ENCODE measurements at places on chromosomes 2 and 18.

- no peak for DNase-seq
Measured at GRCh38 chr2:24403168-24403831, 43.0 kb upstream of the ITSN2 start.

DNA sequence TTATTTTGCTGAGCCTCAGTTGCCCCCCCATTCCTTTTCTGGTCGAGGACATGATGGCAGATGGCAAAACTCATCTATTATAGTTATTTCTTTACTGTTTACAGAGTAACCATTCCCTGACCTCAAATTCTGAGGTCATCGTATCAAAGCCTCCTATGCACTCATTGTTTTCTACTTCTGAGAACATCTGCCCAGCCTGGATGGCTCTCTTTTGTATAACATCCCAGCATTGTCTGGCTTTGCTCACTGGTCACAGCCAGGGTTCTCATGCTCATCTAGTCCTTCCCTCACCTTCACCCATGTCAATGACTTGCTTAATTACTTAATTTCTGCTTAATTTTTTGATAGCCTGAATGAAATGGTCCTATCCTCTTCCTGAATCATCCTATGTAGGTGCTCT, 472.1 kb downstream of the PARD3B start:
- no peak for DNase-seq

DNA sequence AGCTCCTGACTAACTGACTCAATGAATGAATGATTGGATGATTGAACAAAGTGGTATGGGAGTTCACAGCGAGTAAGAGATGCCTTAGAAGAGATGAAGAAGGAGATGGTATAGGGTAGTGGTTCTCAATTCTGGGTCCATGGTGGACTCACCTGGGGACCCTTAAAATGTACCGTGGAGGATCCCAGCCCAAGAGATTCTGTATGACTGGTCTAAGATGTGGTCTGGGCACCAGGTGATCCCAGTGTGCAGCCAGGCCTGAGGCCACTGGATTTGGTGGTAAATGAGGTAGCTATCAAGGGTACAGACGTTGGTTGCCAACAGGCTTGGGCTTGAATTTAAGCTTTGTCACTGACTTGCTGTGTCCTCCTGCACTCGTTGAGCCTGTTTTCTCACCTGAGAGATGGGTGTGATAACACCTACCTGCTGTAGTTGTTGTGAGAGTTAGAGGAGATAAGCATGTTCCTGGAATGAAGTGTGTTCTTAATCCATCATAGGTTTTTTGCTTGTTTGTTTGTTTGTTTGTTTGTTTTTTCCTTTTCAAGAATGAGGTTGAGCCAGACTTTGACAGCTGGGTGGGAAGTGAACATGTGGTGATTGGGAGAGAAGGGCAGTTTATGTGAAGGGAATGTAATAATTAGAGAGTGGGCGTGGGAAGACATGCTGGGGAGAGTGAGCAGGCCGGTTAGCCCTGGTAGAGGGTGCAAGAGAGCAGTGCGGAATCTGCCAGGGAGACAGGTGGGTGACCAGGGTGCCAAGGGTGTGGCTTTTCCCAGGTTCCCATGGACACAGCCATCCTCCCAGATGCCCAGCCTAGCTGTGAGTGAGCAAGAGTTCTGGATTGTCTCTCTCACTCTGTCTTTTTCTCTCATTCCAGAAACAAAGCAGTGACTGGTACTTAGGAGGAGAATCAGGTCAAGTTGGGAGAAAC, 31.4 kb upstream of the IL1B start:
- DNase-seq, result no peak

DNA sequence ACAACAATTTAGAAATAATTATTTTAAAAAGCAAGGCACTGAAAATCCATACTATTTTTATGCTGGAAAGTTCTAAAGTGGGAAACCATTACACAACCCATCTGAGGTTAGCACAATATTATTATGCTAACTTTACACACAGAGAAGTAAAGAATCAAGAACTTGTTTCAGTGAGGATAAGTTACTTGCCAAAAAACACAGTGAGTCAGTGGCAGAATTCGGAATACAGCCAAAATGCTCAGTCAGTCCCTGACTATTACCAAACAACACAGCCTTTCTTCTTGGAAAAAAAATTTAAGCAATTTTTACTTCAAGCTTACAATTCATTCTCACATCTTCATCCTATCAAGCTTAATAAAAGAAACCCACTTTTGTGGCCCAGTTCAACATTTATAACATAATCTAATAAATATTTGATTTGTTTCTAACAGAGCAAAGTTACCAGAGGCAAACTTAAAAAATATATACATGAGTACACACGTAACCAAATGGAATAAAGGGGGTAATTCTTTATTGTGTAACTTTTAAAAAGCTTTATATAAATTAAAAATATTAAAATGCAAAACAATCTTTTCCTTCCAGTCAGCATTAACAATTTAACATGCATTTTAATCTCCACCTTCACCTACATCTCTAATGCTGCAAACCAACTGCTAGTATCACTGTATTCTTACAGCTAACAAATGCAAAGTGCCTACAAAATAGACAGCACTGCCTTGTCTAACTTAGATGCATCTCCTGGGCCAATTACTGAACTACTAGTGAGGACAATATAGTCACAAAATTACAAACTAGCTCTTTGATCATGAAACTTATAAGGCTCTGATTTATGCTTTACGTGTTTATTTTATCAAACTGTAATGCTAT, 55.2 kb downstream of the CCDC88A start:
- no peak for DNase-seq

DNA sequence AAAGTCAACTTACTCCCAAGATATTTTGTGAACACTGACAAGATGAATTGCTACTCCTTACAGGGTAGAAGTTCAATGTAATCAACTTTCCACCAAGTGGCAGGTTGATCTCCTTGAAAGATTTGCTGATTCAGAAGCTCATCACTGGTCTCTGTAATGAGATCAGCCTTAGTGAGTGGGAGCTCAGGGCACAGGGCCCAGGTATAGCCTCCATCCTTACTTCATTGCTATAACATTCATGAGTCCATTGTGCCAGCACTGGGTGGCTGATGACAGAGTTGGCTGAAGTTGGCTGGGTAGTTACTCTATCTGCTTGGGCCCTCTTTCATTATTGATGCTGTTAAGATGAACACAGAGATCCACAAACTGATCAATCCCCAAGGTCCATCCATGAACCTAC, 379.0 kb downstream of the IRS1 start:
- no peak for DNase-seq

DNA sequence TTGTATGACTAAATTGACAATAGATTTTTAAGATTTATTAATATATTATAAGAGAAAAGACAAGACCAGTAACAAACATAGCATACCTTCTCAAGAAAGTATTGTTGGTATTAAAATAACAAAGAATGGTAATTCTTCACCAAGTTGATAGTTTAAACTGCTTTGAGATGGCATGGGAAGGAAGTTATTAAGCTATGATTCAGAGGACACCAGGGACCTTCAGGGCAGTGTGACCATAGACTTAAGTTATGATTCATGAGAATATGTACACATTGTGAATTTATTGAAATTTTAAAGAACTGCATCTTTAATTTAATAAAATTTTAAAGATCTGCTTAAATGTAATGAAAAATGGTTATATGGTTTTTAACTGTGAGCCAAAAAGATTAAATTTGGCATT, 205.7 kb downstream of the DSEL start:
- DNase-seq, result no peak

- no peak for DNase-seq
Measured at GRCh38 chr18:55795101-55795669, 207.2 kb upstream of the TCF4 start.

DNA sequence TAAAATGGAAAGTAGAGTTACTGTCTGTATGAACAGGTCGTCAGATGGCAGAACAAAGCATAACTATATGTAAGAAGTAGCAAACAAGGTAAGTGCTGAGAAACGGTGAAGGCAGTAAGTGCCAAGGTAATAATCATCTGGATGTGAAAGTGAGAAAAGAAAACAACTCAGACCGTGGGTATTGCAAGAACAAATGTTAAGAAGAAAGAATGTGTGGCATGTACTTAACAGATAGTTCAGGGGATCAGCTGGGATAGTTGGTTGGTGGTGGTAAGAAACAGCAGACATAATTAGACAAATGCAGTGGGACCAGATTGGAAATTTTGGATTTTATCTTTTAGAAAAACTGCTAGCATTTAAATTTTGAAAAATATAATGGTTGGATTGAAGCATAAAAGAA, 375.8 kb upstream of the NXPH2 start:
- DNase-seq, result no peak

GRCh38 chr18:62744076-62744968, 29.0 kb downstream of the PHLPP1 start:
- DNase-seq, result no peak

DNA sequence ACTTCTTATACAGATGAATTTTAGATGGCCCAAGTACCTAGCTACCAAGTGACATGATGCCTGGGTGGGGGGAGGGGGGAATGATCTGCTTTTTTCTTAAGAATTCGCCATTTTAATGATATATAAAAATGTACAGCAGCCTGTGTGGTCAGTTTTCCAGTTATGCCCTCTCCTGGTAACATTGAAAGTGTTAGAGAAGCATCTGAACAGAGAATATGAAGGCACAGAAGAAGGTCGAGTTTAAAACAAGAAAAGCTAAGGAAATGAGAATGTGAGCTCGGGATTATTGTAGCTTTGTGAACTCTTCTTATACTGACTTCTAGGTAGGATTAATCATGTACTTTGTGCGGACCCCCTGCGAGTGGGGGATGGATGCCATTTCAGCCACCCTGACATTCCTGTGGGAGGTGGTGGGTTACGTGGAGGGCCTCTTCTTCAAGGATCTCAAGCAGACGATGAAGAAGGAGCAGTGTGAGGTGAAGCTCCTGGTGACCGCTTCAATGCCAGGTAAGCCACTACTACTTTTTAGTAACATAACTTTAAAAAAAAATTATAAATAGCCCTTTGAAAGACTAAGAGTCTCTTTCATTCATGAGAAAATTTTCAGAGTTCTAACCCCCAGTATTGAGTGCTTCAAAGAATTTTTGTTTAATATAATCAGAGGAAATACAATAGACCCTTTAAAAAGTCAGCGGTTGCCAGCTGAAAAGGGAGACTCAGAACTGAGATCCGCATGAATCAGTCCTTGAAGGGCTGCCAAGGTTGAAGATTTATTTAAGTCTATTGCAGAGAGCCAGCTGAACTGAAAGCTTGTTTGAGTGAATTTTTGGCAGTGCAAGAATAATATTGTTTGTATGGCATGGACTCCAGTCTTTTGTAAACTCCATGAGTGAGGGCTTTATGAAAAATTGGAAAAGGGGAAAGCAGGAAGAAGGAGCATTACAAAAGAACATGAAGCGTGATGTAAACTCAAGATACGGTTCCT, 68.6 kb upstream of the RPE start:
- DNase-seq, result no peak

DNA sequence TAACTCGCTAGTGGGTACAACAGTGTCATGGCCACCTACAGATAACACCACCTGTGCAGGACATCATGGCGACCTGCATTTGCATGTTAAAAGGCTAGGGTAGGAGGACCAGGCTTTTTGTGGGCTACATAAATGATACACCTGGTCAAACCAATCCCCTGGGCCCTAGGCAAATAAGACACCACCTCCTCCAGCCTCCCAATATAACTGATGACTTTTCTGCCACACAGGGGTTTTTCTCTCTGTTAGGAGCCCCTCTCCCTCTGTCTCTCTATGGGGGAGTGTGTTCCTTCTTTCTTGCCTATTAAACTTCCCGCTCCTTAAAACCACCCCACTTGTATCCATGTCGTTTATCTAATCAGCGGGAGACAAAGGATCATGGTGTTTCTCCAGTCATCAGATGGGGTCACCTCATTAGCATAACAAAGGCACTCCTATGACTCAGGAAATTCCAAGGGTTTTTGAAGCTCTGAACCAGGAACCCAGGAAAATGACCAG, 10.8 kb upstream of the BUB1 start:
- DNase-seq, result no peak

DNA sequence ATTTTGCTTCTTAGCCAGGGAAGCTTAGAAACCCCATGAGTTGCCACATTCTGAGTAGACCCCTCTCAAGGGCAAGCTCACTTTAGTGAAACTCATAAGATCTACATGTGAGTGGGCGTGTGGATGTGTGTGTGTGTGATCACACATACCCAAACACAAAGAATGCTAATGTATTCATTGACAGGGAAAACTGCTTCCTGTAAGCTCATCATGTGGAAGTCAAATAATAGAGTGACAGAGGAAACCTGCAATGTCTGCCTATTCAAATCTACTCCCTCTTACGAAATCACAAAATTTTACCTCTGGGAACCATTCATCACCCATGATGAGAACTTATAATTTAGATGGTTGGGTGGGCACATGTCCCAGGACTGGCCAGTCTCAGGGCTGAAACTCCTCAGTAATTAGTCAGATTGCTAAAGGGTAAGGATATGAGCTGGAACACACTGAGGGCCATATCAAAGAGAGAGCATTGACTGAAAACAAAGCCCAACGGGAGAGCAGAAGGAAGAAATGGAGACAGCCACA, 94.5 kb upstream of the CCDC150 start:
- DNase-seq, result no peak

GRCh38 chr2:193845604-193846003, 1650.9 kb upstream of the TMEFF2 start:
- DNase-seq, result no peak

DNA sequence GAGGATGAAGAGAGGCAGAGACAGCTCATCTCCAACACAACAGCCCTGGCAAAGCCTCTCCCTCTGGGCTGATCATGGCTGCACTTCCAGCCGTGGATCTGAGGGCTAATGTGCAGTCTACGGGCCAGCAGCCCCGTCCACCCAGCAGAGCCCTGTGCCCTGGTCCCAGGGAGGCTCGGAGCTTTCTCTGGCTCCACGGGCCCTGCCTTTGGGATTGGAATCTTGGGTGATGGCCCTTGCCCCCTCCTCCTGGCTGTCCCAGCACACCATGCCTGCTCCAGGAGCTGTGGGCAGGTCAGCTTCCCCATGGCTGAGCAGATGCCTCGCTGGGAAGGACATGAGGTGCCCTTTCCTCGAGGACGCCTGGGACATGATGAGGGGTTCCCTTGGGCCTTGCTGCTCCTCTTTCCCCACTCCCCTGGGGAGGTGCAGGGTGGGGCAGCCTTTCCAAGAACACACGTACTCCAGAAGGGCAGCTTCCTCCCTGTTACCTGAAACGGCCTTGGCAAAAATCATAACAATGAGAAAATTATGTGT, 66.9 kb downstream of the C18orf63 start:
- no peak for DNase-seq

DNA sequence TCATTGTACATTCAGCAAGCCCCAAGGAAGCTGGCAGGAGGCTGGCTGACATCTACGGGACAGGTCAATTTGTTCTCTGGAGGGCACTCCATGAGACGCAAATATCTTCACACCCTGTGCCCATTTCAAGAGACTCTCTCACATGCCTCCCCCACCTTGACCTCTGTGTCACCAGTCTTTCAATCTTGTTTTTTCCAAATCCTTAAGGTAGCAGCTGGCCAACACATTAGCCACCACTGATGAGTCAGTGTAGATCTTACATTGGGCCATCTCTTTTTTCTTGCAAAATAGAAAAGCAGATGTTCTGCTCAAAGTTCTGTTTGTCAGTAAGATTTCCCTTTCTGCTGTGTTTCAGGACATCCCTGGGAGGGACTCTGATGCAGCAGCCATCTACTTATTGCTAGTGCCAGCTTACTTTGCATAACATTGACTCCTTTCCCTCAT, 1.7 kb upstream of the DPP4 start:
- DNase-seq, result no peak

Measured in stimulated activated CD8-positive, alpha-beta memory T cell treated with anti-CD3 and anti-CD28 coated beads, Interleukin-2, amount 100 ng/mL, for 1 hour (primary cell).